ENCODE measurements at places on chromosomes 7 and 10. TPM values are rescaled to one million over a fixed set of nuclear protein-coding genes. Genes with fewer than 3 reads are reported as not detected.

The SPDYE16 gene
- total RNA-seq = 0.31 TPM

The TBL2 gene
- total RNA-seq = 33.6 TPM

DNA sequence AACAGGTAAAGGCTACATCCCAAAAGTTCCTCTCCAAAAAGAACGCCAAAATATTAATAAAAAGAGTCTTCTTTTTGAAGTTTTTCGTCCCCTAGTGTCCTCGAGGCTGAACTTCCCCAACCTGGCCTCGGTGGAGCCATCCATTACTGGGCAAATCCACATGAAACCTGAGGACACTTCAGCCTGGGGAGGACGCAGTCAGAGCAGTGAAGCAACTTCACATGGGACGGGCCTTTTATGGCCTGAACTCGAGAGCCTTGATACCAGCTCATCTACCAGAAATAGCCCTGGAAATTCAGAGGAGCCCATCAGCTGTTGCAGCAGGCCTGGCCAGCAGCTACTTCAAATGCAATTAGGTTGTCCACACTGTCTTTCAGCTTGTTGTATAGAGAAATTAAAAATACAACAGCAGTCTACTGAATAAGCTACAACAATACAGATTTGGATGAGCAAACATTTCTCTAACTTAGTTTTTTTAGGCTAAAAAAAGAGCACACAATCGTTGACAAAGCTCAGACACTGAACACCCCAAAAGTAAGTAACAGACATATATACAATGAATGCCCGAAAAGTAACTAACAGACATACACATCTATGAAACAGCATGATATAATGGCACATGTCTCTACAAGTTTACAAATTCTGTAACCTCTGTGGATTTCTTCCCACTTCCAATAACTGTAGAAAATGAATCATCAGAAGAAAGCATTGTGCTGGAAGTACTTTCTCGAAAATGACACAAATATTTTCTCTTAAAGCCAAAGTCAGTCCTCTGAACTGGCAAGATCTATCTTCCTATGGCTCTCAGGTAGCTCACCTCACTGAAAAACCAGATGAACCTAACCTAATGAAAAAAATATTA lies at the start of gene SVIL:
Gene SVIL (minus strand): TSS at position 208 of the 862 bp plus-strand sequence. CDS start 79,913 bp downstream, outside the sequence.
- DNase-seq = peak; percentile 89
- no peaks in the 10 kb centered on the region for H3K27me3 ChIP-seq
- H3K27ac ChIP-seq = peak within 1 kb of the TSS; percentile 73
- H3K4me1 ChIP-seq = peaks cover 3% of the 10 kb centered on the region
- H3K36me3 ChIP-seq = no peaks in the 10 kb centered on the region

GRCh38 chr7:106731187-106731586 lies 70.2 kb upstream of the CCDC71L start:
- DNase-seq = peak; percentile 39
- H3K27ac ChIP-seq = no peak overlapping the region
- H3K36me3 ChIP-seq = no peaks in the 10 kb centered on the region
- H3K4me1 ChIP-seq = no peaks in the 10 kb centered on the region

All from kidney (tissue), 22 donors.